H1 (cell line): ENCODE measurements at places on chromosomes 12 and 14. TPM values are rescaled to one million over a fixed set of nuclear protein-coding genes. Genes with fewer than 3 reads are reported as not detected.

Gene GALNT16
- total RNA-seq: 6.0 and 6.3 TPM in 2 replicates

Gene SLC25A21
- total RNA-seq: 6.9 and 8.7 TPM in 2 replicates

Gene ADAM21
- total RNA-seq: not detected in 2 replicates

Gene RASSF9
- 0.25 and 0.39 TPM in 2 replicates for total RNA-seq

Gene PTCSC3
- not detected in 2 replicates for total RNA-seq

- no peak for DNase-seq
Observed at GRCh38 chr12:9115731-9116559, at the start of gene A2M. TSS of gene A2M (minus strand) at chr12:9115919. CDS start at chr12:9115849, 70 bp downstream.

GRCh38 chr14:53951243-53951626 lies 5.4 kb downstream of the BMP4 start:
- DNase-seq: no peak

DNA sequence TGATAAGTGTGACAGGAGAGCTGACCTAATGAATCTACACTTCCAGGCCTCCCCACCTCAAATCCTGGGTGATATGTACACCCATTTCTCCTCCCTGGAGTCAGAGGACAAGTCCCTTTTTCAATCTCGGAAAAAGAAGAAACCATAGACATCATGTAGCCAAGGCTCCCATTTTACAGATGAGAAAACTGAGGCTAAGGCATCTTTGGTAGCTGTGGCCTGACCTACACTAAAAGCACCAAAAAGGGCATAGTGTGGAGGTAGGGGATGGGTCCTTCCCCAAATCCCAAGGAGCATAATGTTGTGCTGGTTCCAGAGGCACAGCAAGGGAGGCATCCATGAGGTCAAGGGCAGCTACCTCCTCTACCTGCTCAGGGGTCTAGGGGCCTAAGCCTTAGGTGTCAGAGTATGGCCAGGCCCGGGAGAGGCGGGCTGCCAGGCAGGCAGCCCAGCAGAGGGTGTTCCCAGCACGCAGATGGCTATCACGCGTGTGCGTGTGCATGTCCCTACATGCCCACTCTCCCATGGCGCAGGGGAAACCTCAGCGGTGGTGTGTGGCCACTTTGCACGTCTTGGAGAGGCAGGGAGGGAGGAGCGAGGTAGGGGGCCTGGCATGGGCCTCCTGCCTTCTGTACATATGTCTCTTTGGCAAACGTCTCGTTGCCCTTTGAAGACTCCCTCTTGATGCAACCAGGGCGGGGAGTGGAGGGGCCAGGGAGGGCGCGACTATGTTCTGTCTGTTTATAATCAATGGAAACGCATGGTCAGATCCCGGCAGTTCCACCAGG lies 2.5 kb downstream of the PGF start:
- no peak for DNase-seq

DNA sequence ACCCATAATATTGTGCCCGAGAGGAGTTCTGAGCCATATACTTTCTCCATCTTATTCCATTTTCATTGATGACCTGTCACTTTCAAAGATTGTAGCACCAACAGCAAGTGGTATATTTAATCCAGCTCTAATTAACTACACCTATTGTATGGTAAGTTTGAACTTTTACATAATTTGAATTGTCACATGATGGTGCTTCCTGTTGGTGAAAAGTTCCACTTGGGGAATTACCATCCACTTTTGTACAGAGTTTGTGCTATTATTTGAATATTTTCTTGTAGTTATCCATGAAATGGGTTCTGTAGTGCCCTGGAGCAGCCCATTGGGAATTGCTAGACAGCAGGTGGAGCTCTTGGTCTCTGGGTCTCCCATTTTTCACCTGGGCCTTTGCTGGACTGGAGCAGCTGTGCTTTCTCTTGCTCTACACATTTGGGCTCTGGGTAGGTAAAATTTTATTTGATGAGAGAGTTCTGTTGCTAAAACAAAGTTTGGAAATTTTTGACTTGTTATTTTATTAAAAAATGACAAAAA lies 3.0 kb downstream of the SMCO3 start:
- DNase-seq: no peak

- no peak for DNase-seq
Observed at GRCh38 chr12:57097554-57097835, 8.6 kb downstream of the NAB2 start.
